ENCODE measurements at places on chromosomes 13 and 19.

DNA sequence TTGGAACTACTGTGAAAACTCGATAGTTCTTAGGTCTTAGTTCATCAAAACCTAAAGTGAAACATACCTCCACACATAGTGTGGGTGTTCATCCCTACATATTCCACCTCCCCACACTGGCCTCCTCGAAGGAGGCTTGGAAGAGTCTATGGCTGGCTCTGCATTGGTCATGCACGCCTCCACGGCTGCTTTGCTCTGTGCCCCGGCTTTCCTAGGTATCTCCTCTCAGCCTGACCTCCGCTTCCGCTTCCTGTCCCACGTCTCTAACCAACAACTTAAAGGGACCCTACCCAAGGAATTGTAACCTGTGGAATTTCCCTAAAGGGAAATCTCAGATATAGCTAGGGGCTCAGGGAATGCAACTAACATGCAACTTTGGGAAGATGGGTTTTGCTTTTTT lies 79.7 kb upstream of the MBNL2 start:
- no peak for DNase-seq

GRCh38 chr13:40402931-40403431 lies 263.5 kb downstream of the FOXO1 start:
- no peak for DNase-seq

- DNase-seq, result no peak
These were observed 343.1 kb upstream of the ARGLU1 start for GRCh38 chr13:106911020-106911419.

GRCh38 chr19:6412447-6413091 lies 12.0 kb downstream of the KHSRP start:
- no peak for DNase-seq

GRCh38 chr13:49997955-49998354 lies 1.1 kb downstream of the TRIM13 start:
- no peak for DNase-seq

DNA sequence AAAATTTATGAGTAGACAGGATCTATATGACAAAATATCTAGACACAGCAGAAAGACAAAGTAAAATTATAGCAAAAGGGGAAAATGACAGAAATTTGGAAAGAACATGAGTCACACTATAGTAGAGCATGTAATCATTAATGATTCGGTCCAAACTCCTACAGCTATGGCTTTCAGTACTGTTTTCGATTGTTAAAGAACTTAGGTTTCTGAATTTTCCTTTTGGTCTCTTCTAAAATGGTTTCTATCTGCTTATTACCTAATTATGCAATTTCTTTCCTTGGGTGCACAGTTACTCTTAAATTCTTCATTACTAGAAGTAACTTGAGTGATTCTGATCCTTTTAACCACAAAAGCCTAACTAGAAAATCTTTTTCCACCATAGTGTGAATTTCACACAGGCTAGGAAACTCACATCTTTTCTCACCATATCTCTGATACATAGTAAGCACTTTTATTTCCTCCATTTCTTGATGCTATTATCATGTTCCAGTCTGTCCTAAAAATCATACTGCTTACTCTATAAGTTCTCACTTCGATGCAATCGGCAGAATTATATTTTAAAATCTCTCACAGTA lies 1101.4 kb downstream of the PCDH9 start:
- no peak for DNase-seq

DNA sequence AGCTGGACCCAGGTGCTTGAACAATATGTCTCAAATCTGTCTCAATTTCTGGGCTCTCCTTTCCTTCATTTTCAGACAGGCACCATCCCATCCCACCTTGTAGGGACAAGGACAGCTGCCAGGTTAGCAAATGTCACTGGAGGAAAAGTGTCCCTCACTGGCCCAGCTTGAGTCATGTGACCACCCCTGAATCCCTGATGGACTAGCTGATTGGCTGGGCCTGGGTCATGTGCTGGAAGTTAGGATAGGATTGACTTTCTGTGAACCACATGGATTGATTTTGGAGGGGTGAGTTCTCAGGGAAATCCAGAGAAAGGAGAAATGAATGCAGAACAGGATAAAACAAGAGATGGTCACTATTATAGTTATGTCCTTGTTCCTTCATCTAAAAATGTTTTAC lies 28.2 kb upstream of the FXYD3 start:
- no peak for DNase-seq

- DNase-seq, result no peak
These were observed 36.3 kb upstream of the ABCC4 start for GRCh38 chr13:95337597-95337996.

DNA sequence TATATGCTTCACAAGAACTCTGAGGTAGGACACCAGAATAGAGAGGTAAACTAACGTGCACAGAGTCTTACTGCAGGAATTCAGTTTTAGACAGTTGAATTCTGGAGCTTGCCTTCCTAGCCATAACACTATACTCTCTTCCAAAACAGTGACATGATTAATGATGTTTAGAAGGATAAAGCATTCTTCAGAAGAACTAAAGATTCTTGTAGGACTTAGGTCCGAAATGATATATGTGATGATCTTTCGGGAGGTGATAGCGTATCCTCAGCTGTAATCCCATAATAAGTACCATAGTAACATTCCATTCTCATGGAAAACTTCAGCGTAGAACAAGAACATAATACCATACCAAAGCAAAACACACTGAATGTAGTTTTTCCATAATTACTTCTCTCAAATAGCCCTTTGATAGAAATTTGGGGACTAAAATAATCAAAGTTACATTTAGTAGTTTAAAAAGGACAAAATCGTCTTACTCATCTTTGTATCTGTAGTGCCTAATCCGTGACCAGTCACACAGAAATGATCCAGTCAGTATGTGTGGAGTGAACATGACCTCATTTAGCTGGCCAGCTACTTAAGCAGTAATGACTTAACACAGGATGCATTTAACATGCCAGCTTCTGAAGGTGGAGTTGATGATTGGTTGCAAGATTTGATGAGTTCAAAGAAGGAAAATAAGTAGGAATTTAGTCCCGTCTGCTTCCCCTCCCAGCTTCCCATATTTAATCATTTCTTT lies 38.4 kb downstream of the PIBF1 start:
- no peak for DNase-seq

- no peak for DNase-seq
These were observed 73.9 kb upstream of the GPR183 start for GRCh38 chr13:99380921-99381645.

DNA sequence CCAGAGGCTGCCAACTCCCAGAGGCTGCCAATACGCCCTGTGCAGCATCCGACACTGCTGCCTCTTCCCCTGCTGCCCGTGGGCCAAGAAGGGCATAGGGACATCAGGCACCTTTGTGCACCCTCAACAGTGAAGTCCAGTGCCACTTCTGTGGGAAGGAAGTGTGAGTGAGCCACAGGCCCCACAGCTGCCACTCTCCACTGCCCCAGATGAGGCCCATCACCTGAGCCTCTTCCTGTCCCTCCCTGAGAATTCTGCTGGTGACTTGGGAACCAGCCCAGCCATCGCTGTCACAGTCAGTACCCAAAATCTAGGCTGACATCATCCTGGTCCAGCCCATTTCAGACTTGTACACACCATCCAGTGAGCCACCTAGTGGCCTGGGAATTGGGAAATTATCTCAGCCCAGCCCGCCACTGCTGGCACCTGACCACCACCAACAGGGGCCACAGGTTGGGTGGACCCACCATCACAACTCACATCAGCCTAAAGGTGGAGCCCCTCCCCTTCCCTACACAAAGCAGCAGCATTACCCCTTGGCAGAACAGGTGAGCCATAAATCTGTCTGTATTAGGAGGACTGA lies 733.9 kb upstream of the KLHL1 start:
- no peak for DNase-seq

- no peak for DNase-seq
These were observed 101.7 kb downstream of the TNFRSF19 start for GRCh38 chr13:23671897-23672296.

GRCh38 chr13:38687246-38688229 lies 661 bp downstream of the FREM2 start:
- no peak for DNase-seq

DNA sequence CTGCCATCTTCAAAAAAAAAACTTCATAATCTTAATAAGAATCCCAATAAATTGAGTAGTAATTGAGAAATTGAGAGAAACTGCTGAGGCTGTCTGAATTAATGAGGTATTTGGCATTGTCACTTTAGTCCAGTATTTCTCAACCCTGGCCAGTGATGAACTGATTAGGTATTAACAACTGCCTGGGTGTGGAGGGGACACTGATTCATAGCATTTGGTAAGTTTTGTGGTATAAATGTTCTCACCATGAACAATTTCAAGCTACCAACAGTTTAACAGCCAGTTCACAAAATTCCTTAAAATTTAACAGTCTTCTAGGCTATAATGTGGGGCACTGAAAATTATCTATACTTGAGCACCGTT lies 18.3 kb downstream of the GPC6 start:
- no peak for DNase-seq

GRCh38 chr13:77859450-77859849 lies 59.2 kb downstream of the EDNRB start:
- DNase-seq, result no peak

DNA sequence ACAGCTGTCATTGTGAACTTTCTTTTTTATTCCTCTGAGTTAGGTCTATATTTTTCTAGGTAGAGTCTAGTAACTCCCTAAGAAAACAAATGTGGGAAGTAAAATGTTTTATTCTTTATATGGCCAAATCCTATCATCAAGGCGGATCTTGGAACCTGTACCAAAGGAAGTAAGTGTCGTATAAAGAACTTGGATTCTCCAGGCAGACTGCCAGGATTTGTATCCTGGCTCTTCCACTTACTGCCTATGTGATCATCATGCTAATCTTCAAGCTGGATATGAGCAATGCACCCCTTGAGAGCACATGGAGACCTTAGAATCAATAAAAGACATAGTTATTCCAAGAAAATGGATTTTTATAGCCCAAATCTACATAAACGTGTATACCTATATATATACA lies 286.5 kb downstream of the PCDH17 start:
- DNase-seq, result no peak

DNA sequence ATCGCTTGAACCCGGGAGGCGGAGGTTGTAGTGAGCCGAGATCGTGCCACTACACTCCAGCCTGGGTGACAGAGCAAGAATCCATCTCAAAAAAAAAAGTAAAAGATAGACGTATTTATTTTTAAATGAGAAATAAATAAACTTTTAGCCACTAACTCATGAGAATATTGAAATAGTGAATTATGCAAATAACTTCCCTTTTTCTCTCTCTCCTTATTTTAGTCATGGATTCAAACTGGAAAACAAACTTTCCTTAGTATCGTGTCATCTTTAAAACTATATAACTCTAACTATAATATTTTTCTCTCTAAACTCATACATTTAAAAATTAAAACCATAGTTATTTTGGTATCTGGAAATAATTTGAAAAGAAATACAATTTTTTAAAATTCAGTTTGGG lies 96.1 kb downstream of the FRY start:
- DNase-seq, result no peak

GRCh38 chr13:96431044-96431581 lies 341.2 kb downstream of the HS6ST3 start:
- no peak for DNase-seq

GRCh38 chr19:3248728-3249326 lies 24.4 kb downstream of the CELF5 start:
- no peak for DNase-seq

GRCh38 chr13:25300861-25301346 lies 521 bp upstream of the NUP58 start:
- peak; percentile 28 for DNase-seq

GRCh38 chr13:40920826-40921225 lies 98.3 kb downstream of the ELF1 start:
- DNase-seq, result no peak

- no peak for DNase-seq
These were observed 22.3 kb downstream of the NLRP13 start for GRCh38 chr19:55909801-55910200.

GRCh38 chr19:18263324-18264136 lies 10.7 kb downstream of the IQCN start:
- no peak for DNase-seq

DNA sequence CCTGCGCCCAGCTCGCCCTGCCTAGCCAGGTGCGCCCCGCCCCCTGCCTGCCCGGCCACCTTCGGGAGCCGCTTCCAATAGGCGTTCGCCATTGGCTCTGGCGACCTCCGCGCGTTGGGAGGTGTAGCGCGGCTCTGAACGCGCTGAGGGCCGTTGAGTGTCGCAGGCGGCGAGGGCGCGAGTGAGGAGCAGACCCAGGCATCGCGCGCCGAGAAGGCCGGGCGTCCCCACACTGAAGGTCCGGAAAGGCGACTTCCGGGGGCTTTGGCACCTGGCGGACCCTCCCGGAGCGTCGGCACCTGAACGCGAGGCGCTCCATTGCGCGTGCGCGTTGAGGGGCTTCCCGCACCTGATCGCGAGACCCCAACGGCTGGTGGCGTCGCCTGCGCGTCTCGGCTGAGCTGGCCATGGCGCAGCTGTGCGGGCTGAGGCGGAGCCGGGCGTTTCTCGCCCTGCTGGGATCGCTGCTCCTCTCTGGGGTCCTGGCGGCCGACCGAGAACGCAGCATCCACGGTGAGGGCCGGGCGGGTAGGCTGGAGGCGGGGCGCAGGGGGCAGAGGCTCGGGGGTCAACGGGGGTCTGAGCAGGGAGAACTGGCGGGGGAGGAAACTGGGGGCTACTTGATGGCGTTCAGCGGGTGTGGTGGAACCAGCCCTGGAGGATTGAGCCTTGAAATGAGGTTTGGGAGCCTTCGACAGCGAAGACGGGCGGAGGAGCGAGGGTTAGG lies at the start of gene SPINT2:
SPINT2 (plus strand) TSS at position 88 of the 727 bp plus-strand sequence; CDS start at position 408, 320 bp downstream.
- no peak for DNase-seq

DNA sequence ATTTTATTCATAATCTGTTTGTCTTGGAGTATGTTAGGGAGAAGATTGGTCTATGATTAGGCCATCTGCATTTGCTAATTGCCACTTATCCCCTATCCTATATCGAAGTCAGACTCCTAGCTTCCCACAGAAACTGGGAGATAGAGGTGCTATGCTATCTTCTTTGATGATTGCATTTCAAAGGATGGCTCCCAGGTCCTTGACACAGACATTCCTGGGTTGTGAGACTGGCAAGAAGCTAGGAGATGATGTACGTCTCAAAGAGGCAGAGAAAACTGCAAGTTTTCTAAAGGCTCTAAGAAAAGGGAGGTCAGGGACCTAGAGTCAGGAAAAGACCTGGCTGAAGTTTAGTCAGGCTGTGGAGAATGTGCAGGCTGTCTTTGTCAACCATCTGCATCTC lies 1251.9 kb downstream of the PCDH17 start:
- DNase-seq, result no peak

DNA sequence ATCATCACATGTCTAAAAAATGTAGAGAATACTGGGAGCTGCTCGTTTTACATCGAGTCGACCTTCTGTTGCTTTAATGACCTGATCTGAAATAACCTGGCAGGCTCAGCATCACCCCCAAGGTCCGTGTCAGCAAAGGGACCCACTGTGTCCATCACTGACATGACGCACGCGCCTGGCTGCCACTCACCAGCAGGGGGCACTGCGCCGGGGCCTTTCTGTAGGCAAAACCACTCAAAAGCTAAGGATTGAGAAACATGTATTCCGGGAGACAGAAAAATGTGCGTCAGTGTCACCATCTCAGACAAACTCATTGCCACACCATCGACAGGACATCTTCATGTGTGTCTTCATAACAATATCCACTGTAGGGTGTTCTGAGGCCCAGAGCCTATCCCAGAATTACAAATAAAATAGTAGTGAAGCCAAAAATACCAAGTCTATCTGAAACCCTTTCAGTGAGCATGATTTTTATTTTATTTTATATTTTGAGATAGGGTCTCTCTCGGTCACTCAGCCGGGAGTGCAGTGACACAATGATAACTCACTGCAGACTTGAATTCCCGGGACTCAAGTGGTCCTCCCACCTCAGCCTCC lies 130.3 kb upstream of the LSM14A start:
- no peak for DNase-seq

- no peak for DNase-seq
These were observed 123.2 kb downstream of the ENOX1 start for GRCh38 chr13:43663474-43664090.
